HepG2 (cell line): ENCODE measurements at places on chromosomes 11 and 22.

DNA sequence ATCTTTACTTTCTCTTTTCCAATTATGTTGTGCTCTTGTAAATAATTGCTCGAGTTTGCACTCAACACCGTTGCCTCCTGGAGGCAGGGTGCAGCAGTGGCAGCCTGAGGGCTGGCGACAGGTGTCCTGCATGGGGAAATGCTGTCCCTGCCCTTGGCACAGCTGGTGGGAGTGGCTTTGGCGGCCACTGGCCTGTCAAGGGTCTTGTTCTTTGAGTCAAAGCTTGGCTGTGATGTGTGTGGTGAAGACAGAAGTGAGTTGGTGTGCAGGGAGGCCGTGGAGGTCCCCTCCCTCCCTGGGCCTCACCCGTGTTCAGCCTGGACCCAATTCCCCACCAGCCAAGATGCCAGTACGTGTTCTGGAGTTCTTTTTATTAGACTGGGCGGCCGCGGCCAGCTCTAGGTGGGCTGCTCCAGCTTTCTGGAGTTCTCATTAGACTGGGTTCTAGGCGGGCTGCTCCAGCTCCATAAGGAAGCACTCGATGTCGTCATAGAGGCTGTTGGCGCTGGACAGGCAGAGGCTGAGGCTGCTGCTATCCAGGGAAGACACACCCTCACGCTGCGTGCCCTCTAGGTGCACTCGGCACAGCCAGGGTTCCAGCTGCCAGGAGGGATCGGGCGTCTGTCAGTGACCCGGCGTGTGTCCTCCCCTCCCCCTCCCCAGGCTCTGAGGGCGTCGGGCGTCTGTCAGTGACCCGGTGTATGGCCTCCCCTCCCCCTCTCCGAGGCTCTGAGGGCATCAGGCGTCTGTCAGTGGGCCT, 3.4 kb downstream of the IRF7 start:
- peak; percentile 29 for DNase-seq

DNA sequence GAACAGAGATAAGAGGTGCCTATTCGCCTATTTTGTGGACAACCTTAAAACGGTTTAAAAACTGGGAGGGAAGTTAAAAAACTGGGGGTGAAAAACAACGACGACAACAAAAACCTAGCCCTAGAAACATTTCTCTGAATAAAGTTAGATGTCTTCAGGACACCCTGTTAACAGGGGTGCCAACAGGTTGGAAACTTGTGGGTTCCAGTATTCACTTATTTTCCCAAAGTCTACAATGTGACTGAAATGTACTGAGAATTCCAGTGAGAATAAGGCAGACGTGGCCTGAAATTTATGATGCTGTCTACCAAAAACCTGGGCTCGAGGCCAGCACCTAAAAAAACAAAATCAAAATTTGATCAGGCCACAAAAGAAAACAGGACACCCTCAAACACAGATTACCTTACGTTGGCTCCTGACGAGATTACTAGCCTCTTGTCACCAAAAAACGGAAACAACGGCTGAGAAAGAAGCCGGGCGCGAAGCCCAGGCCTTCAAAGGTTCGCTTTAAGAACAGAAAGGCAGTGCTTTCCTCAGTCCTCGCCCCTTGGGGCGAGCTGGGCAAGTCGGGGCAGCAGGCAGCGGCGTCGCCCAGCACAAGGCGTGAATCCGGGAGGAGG, 906 bp downstream of the CCDC90B start:
- no peak for DNase-seq

GRCh38 chr22:19722982-19723231, 432 bp upstream of the GP1BB start:
- DNase-seq: no peak

DNA sequence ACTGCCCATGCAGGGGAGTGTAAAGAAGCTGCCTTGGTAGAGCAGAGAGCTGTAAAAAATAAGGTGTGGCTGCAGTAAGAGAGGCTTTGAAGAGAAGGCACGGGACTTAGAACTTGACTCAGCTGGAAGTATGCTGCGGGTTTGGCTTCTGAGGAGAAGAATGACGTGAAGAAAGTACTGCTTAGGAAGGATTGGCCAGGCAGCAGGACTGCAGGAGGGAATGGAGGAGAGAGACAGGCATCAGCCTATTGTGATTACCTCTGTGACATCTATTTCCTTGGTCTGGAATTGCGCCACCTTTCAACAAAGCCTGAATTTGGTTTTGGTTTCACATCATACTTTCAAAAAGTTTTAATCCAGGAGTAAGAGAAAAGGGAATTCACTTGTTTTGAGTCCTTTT, 22.5 kb downstream of the PRRG4 start:
- DNase-seq: no peak

- DNase-seq: no peak
Measured at GRCh38 chr22:36493690-36494110, 12.3 kb upstream of the TXN2 start.
